ENCODE measurements at places on chromosomes 12 and 14.

DNA sequence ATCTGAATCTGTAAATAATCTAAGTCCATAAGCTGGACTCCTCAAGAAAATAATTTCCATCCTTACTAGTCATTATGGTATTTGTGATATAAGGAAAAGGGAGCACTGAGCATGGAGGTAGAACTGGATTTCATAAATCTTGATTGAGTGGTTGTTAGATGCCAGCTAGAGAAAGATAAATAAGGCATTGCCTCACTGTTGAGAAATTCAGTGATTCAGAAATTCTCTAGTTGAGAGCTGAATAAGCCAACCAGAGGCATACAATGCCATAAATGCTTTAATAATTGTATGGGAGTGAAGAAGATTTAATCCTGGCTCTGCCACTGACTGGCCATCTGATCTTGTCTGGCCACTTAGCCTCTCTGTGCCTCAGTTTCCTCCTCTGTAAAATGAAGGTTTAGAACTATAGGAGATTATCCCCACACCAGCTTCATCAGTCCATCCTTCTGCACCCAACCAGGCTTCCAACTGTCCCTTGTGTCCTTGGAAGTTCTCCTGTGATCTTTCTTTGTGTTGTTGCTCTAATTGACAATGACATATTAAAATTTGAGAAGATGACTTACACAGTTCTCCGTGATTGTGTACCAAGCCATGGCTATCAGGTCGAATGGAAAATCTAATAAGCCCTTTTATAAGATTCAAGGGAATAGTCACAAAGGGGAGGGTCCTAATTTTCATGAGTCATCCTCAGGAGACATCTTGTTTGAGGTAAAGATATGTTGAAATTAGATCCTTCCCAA is 394.3 kb downstream of the EGLN3 start:
- DNase-seq = no peak

- DNase-seq = no peak
Measured at GRCh38 chr14:64707661-64708060, 3.4 kb downstream of the PLEKHG3 start.

- no peak for DNase-seq
Measured at GRCh38 chr12:104059963-104060362, 4.4 kb upstream of the HCFC2 start.

DNA sequence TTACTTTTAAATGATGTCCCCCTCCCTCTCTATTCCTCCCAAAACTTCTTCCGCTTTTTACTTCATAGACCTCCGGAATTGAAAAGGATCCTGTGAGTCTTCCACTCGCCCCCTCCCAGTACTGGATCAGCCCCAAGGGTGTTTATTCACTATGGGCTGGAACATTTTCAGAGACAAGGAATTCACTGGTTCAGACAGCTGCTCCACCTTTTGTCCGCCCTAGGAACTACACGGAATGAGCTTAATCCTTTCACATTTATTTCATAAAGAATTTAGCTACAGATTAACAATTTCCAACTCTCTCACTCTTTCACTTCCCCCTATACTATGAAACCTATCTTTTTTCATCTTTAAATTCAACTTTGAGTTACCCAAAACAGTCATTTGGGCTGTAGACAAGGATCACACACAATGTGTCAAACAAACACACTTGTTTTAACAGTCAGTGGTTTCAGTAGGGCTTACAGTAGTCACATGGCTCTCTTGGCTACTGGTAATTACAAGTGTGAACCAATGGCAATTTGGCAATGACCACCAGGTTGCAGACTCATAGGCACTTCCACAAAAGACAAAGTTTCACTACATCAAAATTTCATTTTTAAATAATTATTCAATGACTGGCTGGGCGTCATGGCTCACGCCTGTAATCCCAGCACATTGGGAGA is 20.6 kb downstream of the CNIH1 start:
- DNase-seq = no peak

GRCh38 chr12:102300824-102301461 is 103.3 kb upstream of the PMCH start:
- no peak for DNase-seq

- no peak for DNase-seq
Measured at GRCh38 chr12:78671295-78671694, 193.3 kb upstream of the SYT1 start.

DNA sequence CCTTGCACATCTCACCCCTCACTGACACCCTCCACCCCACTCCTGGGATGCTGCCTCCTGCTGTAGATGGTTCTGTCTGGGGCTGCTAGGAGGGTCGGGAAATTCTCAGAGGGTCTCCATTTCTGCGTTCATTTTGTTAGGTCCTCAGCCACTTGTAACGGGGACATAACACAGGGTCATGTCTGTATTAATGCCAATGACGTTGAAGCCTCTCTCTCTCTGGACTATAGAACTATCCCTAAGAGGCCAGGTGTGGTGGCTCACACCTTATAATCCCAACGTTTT is 14.6 kb downstream of the SIVA1 start:
- no peak for DNase-seq

- DNase-seq = no peak
Measured at GRCh38 chr12:5505751-5506150, 73.8 kb downstream of the NTF3 start.

DNA sequence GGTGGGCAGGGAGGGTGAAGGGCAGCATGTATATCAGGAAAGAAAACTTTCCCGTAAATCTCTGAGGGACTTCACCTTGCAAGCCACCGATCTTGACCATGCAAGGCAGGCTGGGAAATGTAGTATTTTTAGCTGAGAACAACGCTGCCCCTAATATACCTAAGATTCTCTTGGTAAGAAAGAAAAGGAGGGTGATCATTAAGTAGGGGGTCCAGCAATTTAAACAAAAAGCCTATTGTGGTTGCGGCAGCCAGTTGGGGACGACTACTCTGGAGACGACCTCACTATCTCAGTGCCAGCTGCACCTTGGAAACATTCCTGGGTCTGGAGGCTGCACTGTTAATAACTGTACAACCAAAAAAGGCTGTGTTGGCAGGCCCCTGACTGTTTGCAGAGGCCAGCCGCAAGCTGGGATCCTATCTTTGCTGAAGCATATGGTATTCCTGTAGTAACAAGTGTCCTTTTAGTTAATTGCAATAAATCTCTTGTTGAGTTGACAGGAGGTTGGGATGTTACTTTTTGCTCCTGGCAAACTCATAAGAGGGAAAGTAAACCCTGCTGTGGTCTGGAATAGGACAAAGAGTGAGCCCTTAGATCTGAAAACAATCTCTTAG is 6.4 kb downstream of the APOLD1 start:
- no peak for DNase-seq

All from T-helper 9 cell (primary cell).